ENCODE measurements at places on chromosomes 6 and 20.
A peak's percentile ranks its signal among the peaks of the same experiment; 100 is the strongest.

DNA sequence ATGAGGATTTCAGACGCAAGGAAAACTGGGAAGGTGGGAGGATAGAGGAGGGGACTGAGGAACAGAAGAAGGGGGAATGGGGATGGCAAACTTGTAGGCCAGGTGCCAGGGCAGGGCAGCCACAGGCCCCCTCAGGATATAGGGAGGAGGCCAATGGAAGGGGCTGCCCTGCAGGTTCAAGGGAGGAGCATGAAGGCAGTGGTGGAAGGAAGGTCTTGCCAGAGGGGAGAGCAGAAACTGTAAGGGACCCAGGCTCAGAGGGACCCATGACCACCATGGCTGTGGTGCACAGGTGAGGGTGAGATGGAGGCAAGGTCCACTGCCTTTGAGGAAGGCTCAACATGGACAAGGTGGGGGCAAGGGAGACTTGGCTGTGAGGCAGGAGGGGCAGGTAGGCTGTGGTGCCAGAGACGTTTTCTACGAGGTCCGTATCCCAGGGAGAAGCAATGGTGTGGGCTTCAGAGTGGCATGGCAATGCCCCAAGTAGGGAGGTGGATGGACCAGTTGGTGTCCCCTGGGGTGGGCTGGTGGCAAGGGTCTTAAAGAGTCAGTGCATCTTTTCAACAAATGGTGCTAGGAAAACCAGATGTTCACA lies 22.7 kb downstream of the HLA-F start:
- DNase-seq: no peak

GRCh38 chr6:144319211-144319610 lies 34.1 kb downstream of the UTRN start:
- no peak for DNase-seq

DNA sequence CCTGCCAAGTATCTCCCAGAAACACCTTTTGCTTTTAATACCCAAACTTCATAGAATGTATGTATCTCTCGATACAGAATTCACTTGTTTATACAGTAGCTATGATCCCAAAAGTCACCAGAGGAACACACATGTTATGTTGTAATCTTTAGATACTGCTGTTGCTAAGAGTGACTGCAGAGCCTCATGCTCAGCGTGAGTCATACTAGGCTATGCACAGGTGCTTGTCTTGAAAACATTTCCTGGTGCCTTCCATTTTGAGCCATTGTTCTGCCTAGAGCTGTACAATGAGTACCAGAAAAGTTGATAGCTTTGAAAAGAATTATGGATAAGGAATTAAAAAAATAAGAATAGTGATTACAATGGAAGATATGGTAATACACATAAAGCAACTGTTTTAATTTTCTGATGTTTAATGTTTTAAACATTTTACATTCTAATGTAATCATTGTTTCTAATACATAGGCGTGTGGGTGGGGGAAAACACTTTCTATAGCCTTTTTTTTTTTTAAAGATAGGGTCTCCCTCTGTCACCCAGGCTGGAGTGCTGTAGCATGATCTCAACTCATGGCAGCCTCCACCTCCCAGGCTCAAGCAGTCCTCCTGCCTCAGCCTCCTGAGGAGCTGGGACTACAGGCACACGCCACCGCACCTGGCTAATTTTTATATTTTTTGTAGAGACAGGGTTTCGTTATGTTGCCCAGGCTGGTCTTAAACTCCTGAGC lies 79.4 kb downstream of the CD24 start:
- DNase-seq: no peak

GRCh38 chr20:20548527-20549266 lies 163.7 kb downstream of the RALGAPA2 start:
- DNase-seq: no peak

DNA sequence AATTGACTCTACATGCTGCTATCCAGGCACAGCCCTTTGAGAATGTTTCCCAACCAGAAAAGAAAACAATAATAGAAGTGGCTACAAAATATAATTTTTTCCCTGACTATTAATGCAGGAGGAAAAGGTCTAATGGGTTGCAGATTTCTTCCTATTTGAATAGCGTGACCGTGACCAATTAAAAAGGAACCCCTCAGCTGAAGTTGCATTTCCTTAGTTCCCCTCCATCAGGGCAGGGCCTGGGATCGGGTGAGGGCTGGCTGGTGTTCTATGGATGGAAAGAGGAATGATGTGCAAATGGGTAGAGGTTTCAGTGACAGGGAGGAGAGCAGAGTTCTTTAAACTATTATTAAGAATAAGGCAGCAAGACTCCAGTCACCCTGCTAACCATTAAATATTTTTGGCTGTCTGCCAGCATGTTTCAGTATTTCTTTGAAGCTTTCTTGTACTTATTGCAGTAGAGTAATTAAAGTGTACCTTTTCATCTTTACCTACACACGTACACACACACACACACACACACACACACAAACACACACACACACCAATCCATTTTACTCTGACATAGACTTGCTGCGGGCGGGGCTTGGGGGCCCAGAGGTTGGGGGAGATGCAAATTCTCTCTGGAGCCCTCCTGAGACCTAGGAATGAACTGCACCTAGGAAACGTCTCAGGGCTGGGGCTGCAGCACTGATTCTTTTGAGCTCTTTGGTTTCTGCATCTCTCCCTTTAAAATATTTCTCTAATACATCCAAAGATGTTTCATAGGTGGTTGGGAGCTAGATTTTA lies 154.8 kb upstream of the SLC35B3 start:
- no peak for DNase-seq

GRCh38 chr20:32582659-32583580 lies 2.2 kb downstream of the NOL4L start:
- no peak for DNase-seq

GRCh38 chr6:67792996-67793395 lies 842.1 kb upstream of the ADGRB3 start:
- no peak for DNase-seq

- DNase-seq: no peak
These were observed 573.1 kb upstream of the RNF217 start for GRCh38 chr6:124389127-124389526.

GRCh38 chr6:3076320-3076719 lies 8.0 kb downstream of the RIPK1 start:
- no peak for DNase-seq

DNA sequence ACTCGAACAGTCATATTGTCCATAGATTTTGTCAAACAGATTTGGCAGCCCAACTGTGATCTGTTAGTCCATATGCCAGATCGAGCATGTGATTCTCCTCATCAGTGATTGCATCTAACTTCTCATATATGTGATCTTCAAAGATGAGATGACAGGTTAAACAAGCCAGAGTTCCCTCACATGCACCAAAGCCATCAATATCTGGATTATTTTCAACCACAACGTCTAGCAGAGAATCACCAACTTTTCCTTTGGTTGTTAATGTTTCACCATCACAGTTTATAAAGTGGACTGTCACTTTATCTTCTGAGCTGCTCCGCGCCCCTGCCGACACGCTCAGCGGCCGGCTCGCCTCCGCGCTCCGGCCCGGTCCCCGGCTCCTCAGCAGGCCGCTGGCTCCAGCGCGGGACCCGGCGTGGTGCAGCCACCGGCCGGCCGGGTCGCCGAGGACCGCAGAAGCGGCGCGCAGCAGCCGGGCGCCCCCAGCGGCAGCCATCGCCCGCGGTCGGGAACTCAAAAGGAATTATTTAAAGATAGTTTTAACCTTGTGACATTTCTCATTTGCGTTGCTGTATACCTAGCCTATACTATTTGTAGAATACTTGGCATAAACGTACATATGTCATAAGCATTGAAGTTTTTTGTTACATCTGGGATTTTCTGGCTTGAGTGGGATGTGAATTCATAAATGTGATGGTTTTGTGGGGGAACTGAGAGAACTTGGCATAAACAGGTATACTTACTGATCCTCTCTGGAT lies 40.1 kb upstream of the DYNLRB1 start:
- DNase-seq: peak; percentile 14

DNA sequence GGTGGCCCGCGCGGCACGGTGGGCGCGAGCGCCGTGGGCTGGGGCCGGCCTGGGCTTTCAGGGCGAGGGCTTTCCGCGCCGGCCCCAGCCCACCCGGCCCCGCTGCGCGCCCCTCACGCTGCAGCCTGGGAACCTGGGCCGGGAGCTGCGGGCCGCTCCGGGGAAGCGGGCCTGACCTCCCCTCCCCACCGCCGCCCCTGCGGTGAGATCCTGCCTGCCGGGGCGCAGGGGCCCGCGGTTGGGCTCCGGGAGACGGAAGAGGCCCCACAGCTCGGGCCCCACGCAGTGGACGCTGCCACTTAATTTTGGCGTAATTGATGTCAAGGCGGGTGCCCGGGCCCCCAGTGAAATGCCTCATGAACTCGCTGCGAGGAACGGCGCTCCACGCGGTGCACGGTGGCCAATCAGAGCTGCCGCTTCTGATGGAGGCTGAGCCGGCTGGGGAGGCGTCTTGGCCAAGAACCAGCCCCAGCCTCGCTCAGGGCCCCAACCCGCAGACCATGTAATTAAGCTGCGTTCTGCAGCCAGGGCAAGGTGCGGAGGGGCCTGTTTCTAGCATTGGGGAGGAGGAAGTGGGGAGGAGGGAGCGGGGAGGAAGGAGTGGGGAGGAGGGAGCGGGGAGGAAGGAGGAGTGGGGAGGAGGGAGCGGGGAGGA lies 96.1 kb upstream of the BHLHE23 start:
- DNase-seq: peak; percentile 38

- no peak for DNase-seq
These were observed 189.1 kb upstream of the SUPT3H start for GRCh38 chr6:45566882-45567281.

DNA sequence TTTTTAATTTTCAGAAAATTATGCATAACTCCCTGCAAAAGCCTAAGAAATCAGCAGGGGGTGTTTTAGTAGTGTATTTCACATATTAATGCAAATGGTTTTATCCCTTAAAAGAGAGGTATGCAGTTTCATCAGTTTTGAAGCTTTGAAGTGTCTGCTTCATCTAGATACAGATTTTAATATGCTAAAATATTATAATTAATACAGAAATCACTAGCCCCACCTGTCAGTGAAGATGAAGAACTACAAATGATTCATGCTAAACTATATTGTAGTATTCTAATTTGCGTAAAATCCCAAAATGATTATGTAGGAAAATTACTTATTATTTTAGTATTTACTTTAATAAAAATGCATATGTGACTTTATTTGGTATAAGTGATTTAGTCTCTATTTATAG lies 2.9 kb upstream of the TFB1M start:
- no peak for DNase-seq

- no peak for DNase-seq
These were observed 3.9 kb upstream of the CNPY3 start for GRCh38 chr6:42925248-42925857.

DNA sequence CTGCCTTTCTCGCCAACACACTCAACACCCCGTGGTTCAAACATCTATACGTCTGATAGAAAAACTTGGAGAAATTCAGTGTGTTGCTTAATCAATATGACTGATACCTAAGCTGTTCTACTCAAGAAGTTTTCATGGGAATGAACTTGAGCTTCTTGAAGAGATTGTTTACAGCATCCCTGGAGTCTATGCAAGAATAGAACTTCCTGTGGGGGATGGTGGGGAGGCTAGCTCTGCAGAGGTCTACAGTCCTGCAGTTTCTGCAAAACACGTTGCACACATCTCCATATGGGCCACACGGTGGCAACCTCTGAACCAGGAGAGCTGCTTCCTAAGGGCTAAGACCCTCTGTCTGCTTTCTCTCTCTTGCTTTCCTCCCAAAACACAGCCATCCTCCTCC lies 32.7 kb upstream of the FANCE start:
- DNase-seq: no peak

DNA sequence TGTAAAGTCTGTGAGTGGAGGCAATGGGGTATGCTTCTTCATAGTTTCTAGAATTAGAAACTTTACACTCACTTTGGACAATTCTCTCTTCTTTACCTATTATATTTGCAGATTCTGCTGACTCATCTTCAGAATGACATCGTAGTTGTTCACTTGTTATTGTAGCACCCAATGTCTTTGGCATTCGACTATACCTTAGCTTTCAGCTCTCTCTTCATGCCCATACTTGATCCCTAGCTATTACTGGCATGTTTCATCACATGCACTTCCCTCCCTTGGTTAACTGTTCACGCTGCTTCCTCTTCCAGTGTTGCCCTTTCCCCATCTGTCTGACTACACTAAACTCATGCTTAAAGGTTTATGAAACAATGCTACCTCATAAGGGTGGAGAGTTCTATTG lies 298.1 kb upstream of the TCF21 start:
- no peak for DNase-seq

GRCh38 chr6:105102186-105102585 lies 77.6 kb downstream of the POPDC3 start:
- DNase-seq: no peak

DNA sequence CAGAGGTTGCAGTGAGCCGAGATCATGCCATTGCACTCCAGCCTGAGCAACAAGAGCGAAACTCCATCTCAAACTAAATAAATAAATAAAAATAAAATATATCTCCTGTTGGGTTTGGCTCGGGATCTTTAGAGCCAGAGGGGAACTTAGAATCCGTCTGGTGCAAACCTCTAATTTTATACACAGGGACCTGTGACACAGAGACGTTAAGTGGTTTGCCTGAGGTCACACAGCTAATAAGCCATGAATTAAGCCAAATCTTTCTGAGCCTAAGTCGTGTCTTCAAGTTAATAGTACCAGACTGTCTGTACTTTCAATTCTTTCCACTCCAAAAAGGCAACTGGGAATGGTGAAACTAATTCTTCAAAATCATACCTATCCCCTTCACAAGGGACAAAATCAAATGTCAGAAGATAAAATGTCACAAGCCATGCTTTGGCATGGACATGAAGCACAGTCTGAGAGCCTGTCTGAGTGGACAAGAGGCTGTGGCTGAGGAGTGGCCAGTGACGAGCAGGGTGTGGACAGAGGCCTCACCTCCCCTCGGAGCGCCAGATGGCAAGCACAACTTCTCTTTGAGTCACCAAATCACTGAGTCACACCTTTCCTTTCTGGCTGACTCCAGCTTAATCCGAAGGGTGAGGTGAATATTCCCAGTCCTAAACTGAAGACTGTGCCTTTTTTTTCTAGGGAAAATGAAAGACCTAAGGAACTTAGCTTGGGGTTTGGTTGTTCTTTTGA lies 177.4 kb downstream of the TFAP2A start:
- no peak for DNase-seq

DNA sequence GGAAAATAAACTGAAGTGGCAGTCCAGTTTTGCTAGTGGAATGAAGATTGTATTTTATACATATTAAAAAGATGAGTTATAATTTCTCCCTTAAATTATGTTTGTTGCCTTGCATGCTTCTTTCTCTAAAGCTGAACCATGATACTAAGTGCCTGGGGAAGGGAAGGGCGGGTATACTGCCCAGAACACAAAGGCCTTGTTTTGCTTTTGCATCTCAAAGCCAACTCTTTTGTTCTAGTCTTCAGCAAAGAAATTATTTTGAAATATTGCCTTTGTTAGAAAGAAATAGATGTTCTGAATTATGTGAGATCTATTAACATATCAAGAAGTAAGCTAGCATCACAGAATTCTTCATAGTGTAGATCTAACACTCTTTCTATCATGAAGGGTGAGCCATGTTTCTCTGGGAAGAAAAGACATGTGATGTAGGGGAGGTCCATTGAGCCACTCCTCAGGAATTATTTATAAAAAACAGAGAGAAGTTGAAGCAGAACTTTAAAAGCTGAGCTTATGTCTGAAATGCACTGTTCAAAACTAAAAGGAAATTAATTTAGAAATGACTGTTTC lies 108.4 kb downstream of the RIMS1 start:
- no peak for DNase-seq

GRCh38 chr6:73413102-73413501 lies 18.5 kb downstream of the DDX43 start:
- DNase-seq: no peak

Measured in stimulated activated CD8-positive, alpha-beta memory T cell treated with anti-CD3 and anti-CD28 coated beads, Interleukin-12 subunit alpha, Interleukin-12 subunit beta, amount 100 ng/mL, for 1 hour (primary cell).